ENCODE measurements at places on chromosomes 12 and 14.

DNA sequence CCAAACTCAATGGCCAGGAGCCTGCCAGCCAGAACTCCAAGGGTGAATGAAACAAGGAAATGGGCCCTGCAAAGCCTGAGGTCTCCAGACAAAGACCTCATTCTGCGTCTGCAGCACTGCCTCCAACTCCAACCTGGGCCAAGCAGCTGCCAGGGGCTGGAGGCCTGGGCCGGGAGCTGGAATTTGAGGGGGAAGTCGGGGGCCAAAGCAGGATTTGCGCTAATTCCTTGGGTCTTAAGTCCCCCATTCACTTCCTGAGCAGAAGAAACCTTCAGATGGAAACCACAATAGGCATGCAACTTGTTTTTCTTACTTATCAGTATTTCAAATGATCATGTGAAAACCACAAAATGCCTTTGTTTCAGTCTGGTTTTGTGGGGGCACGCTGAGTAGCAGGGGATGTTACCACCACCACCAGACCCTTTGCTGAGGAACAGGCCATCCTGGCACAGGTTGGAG lies 23.0 kb upstream of the TC2N start:
- H3K27me3 ChIP-seq, result no peaks in the 10 kb centered on the region
- no peak overlapping the region for H3K27ac ChIP-seq
- H3K36me3 ChIP-seq, result no peaks in the 10 kb centered on the region
- H3K4me3 ChIP-seq, result no peak overlapping the region
- DNase-seq, result no peak
- H3K4me1 ChIP-seq, result no peaks in the 10 kb centered on the region

- H3K27ac ChIP-seq, result no peak overlapping the region
- no peaks in the 10 kb centered on the region for H3K27me3 ChIP-seq
- H3K36me3 ChIP-seq, result no peaks in the 10 kb centered on the region
- DNase-seq, result no peak
- no peaks in the 10 kb centered on the region for H3K4me1 ChIP-seq
- H3K4me3 ChIP-seq, result no peak overlapping the region
These were observed 33.6 kb upstream of the TDRD9 start for GRCh38 chr14:103894723-103895059.

GRCh38 chr12:70482764-70483163 lies 116.7 kb downstream of the KCNMB4 start:
- DNase-seq, result no peak
- no peaks in the 10 kb centered on the region for H3K36me3 ChIP-seq
- H3K27me3 ChIP-seq, result no peaks in the 10 kb centered on the region

DNA sequence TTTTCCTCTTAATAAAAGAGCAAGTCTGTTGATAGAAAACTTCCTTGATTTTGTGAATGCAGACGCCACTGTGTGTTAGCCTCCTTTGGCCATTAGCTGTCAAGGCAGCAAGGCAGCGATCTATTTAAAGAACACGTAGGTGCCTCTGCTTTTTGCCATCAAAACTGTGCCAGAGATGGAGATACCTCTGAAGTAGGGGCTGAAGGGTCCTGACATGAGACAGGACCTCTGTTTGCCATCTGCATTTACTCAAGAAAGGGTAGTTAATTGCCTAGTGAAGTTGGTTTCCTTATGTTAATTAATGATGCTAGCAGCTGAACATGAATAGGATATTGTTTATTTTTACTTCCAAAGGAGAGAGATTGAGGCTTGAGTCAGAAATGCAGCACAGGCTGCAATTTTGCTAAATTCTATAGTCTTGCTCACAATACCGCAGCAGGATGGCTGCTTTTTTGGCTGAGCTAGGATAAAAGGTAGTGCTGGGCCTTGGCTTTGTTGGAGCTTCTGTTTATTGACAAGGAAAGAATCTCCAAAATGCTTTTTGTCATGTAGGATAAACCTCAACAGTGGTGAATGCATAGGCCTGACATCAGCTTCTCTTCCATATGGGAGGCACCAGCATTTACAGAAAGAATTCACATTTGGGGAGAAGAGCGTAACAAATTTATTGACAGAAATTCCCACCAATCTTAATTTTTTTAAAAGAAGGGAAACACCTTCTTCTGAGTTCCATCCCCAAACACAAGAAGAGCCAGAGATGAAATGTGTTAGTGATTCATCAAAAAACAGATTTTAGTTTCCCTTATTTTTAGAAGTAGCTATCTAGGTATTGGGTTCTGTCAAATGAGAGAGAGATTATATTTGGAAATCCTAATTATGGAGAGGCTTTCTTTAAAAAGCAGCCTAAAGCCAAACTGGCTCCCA lies 13.9 kb upstream of the RPH3A start:
- no peak overlapping the region for H3K4me3 ChIP-seq
- no peak for DNase-seq
- H3K36me3 ChIP-seq, result no peaks in the 10 kb centered on the region
- 0 out of 2 replicates have a peak, but pooled peaks cover 5% of the 10 kb centered on the region for H3K27me3 ChIP-seq
- no peak overlapping the region for H3K27ac ChIP-seq

GRCh38 chr12:131372171-131372475 lies 338.8 kb upstream of the SFSWAP start:
- no peaks in the 10 kb centered on the region for H3K36me3 ChIP-seq
- H3K27ac ChIP-seq, result no peak overlapping the region
- no peak overlapping the region for H3K4me3 ChIP-seq
- no peak for DNase-seq

- peaks cover 53% of the 10 kb centered on the region for H3K27me3 ChIP-seq
- H3K27ac ChIP-seq, result no peak overlapping the region
- no peaks in the 10 kb centered on the region for H3K4me1 ChIP-seq
- DNase-seq, result no peak
- no peak overlapping the region for H3K4me3 ChIP-seq
These were observed 1.6 kb upstream of the WIF1 start for GRCh38 chr12:65122703-65123102.

DNA sequence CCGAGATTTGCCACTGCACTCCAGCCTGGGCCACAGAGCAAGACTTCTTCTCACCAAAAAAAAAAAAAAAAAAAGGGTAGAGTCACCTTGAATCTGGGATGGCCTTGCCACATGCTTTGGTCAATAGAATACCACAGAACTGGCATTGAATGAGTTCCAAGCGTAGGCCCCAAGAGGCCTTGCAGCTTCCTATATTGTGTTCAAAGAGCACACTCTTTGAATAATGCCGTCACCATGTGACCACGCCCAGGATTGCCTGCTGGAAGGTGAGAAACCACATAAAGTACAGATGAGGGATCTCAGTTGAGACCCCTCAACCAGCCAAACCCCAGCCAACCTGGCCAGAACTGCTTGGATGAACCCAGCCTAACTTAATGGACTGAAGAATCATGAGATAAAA lies 239.2 kb upstream of the AMIGO2 start:
- no peaks in the 10 kb centered on the region for H3K27me3 ChIP-seq
- no peak overlapping the region for H3K4me3 ChIP-seq
- 0 out of 2 replicates have a peak, but pooled peaks cover 3% of the 10 kb centered on the region for H3K4me1 ChIP-seq
- H3K36me3 ChIP-seq, result no peaks in the 10 kb centered on the region

DNA sequence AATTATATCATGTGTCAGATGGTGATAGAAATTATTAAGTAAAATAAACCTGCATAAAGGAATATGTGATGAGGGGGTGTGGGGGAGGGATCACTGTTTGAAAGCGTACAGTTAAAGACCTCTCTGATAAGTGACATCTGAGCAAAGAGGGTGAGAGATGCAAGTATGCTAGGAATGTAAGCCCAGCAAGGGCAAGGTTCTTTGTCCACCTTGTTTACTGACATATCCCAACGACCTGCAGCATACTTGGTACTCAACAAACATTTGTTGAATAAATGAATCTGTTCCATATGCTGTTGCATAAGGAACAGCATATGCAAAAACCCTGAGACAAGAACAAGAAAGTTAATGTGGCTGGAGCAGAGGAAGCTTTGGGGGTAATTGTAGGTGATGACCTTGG lies 12.0 kb upstream of the MDM1 start:
- no peaks in the 10 kb centered on the region for H3K36me3 ChIP-seq
- no peak overlapping the region for H3K27ac ChIP-seq
- no peaks in the 10 kb centered on the region for H3K27me3 ChIP-seq
- no peak for DNase-seq
- H3K4me1 ChIP-seq, result 0 out of 2 replicates have a peak, but pooled peaks cover 4% of the 10 kb centered on the region
- H3K4me3 ChIP-seq, result no peak overlapping the region

- H3K27ac ChIP-seq, result no peak overlapping the region
- no peak for DNase-seq
- H3K36me3 ChIP-seq, result no peaks in the 10 kb centered on the region
- H3K4me3 ChIP-seq, result no peak overlapping the region
- no peaks in the 10 kb centered on the region for H3K27me3 ChIP-seq
- no peaks in the 10 kb centered on the region for H3K4me1 ChIP-seq
These were observed 39.4 kb downstream of the ETV6 start for GRCh38 chr12:11688831-11689230.

DNA sequence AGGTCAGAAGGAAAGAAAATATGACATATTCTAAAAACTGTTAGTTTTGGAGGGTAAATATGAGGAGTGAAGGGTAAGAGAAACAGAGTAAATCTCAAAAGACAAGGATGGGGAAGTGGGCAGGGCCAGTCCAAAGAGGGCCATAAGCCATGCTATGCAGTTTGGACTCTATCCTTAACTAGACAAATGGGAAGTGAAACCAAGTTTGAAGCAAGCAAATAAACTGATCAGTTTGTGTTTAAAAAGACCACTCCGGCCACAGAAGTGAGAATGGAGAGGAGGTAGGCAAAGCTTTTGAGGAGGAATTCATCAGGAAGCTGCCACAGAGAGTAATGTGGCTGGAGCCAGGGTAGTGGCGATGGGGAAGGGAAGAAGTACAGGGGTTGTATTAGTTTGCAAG lies 37.5 kb upstream of the DAAM1 start:
- DNase-seq, result no peak
- no peaks in the 10 kb centered on the region for H3K27me3 ChIP-seq
- H3K4me1 ChIP-seq, result no peaks in the 10 kb centered on the region
- H3K4me3 ChIP-seq, result no peak overlapping the region
- H3K27ac ChIP-seq, result no peak overlapping the region
- H3K36me3 ChIP-seq, result no peaks in the 10 kb centered on the region

DNA sequence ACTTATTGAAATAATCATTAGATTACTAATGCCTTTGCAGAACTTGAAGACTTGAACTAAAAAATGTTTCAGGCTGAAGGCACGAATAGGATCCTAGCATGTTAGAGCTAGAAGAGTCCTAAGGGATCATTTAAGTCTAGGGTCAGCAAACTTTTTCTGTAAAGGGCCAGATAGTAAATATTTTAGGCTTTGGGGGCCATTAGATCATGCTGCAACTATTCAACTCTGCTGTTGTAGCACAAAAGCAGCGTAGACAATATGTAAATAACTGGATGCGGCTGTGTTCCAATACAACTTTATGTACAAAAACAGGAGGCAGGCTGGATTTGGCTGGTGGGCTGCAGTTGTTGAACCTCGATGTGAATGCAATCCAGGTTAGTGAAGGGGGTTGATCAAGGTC lies 221.7 kb downstream of the ATP23 start:
- no peak overlapping the region for H3K27ac ChIP-seq
- no peaks in the 10 kb centered on the region for H3K36me3 ChIP-seq
- H3K4me3 ChIP-seq, result no peak overlapping the region
- no peaks in the 10 kb centered on the region for H3K4me1 ChIP-seq
- no peak for DNase-seq

GRCh38 chr14:52558688-52559087 lies 6.1 kb downstream of the GPR137C start:
- no peak overlapping the region for H3K4me3 ChIP-seq
- no peaks in the 10 kb centered on the region for H3K27me3 ChIP-seq
- H3K36me3 ChIP-seq, result no peaks in the 10 kb centered on the region
- H3K27ac ChIP-seq, result no peak overlapping the region
- no peak for DNase-seq

DNA sequence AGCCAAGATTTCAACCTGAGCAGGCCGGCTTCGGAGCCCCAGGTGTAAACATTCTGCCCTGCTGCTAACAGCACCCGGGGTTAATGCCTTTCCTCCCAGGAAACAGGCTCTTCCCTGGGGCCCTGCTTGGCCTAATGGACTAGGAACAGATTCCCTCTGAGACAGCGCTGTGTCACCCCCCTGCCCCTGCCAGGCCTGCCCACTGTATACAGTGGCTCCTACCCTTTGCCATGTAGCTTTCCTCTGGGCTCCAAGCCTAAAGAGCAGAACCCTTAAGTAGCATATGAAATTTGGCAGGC lies 28.3 kb upstream of the BCDIN3D start:
- no peaks in the 10 kb centered on the region for H3K36me3 ChIP-seq
- H3K4me3 ChIP-seq, result no peak overlapping the region
- DNase-seq, result no peak
- peak overlapping the region; percentile 58 for H3K27ac ChIP-seq
- H3K27me3 ChIP-seq, result no peaks in the 10 kb centered on the region

DNA sequence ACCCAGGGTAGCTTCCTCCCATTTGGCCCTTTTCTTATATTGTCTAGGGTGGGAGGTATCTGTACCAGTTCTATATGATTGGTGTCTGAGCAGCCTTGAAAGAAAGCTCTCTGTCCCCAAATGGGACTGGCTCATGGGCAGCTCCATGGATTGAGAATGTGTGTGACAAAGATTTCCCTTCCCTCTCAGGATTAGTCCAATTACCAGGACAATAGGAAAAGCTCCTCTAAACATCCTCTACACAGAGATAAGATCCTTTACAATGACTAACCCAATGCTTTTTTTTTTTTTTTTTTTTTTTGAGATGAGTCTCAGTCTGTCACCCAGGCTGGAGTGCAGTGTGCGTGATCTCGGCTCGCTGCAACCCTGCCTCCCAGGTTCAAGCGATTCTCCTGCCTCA lies 112.1 kb downstream of the SLC35F4 start:
- no peaks in the 10 kb centered on the region for H3K27me3 ChIP-seq
- H3K36me3 ChIP-seq, result no peaks in the 10 kb centered on the region
- no peak overlapping the region for H3K27ac ChIP-seq
- no peaks in the 10 kb centered on the region for H3K4me1 ChIP-seq
- H3K4me3 ChIP-seq, result no peak overlapping the region
- DNase-seq, result no peak

- peaks cover 7% of the 10 kb centered on the region for H3K4me1 ChIP-seq
- H3K27ac ChIP-seq, result peak overlapping the region; percentile 60
- peak overlapping the region; percentile 3 for H3K4me3 ChIP-seq
- no peaks in the 10 kb centered on the region for H3K36me3 ChIP-seq
These were observed 150.9 kb upstream of the SLC38A2 start for GRCh38 chr12:46523446-46523845.

- H3K36me3 ChIP-seq, result no peaks in the 10 kb centered on the region
- no peaks in the 10 kb centered on the region for H3K4me1 ChIP-seq
- H3K27me3 ChIP-seq, result no peaks in the 10 kb centered on the region
- DNase-seq, result no peak
These were observed 40.5 kb downstream of the ESR2 start for GRCh38 chr14:64253672-64254071.

DNA sequence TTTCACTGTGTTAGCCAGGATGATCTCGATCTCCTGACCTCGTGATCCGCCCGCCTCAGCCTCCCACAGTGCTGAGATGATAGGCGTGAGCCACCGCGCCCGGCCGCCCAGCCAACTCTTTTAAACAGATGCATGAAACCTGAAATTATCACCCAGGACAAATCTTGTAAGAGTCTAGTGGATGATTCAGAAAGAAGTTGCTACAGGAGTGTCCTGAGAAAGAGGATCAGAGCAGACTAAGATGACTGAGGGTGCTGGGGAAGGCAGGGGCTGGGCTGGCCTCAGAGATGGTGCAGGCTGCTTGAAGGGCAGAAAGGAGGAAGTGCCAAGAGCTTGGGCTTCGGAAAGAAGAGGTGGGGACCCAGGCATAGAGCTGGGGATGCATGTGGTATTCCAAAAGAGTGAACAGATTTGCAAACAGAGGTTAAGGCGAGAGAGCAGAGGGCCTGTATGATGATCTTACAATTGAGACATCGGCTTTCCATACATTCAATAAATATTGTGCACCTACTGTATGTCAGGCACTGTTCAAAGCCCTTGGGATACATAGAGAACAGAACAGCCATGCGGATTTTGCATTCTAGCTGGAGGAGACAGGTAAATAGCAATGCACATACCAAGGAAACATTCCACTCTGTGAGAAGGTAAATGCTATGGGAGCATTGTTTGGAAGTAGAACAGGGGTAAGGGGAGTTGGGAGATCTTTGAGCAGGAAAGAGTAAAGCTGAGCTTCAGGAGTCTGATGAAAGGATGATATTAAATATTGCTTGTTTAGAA lies 7.4 kb upstream of the CD9 start:
- H3K36me3 ChIP-seq, result no peaks in the 10 kb centered on the region
- no peaks in the 10 kb centered on the region for H3K27me3 ChIP-seq
- no peak overlapping the region for H3K27ac ChIP-seq
- DNase-seq, result no peak
